ENCODE measurements at places on chromosomes 2 and 18. TPM values are rescaled to one million over a fixed set of nuclear protein-coding genes. Genes with fewer than 3 reads are reported as not detected.

The RFTN2 gene
- total RNA-seq, result not detected

DNA sequence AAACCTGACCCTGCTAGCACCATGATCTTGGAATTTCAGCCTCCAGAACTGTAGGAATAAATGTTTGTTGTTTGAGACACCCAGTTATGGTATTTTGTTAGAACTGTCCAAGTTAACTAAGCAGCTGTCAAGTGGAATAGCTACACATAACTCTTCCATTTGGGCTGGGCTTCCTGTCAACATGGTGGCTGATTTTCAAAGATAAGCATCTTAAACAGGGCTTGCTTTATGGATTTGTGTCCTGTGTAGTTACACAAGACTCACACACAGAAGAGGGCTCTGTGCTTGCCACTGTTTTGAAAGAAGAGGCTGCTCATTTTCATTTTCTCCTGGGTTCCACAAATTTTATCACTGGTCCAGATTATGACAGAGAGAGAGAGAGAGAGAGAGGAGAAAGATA lies 35.7 kb downstream of the GCG start:
- H3K4me1 ChIP-seq, result peaks cover 3% of the 10 kb centered on the region
- peaks cover 4% of the 10 kb centered on the region for H3K36me3 ChIP-seq
- H3K27ac ChIP-seq, result no peak overlapping the region
- H3K27me3 ChIP-seq, result no peaks in the 10 kb centered on the region
- DNase-seq, result no peak
- H3K4me3 ChIP-seq, result no peak overlapping the region

DNA sequence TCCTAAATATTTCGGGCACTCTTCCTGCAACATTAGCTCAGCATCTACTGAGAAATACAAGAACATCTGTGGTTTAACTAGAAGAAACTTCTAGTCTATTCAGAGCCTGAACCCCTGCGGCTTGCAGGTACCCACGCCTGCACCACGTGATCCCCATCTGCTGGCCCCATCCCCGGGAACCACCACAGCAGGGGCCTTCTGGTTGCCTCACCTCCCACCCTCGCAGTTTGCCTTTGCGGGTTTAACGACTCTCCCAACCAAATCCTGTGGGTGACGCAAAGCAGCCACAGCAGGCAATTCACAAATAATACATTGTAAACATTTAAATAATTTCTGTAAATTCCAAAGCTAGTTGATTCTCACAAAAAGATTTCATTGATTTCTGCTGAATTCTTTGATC lies 90.2 kb upstream of the TMEM18 start:
- no peak overlapping the region for H3K4me3 ChIP-seq
- peak; percentile 26 for DNase-seq
- H3K27ac ChIP-seq, result no peak overlapping the region
- no peaks in the 10 kb centered on the region for H3K36me3 ChIP-seq
- peaks cover 19% of the 10 kb centered on the region for H3K4me1 ChIP-seq

DNA sequence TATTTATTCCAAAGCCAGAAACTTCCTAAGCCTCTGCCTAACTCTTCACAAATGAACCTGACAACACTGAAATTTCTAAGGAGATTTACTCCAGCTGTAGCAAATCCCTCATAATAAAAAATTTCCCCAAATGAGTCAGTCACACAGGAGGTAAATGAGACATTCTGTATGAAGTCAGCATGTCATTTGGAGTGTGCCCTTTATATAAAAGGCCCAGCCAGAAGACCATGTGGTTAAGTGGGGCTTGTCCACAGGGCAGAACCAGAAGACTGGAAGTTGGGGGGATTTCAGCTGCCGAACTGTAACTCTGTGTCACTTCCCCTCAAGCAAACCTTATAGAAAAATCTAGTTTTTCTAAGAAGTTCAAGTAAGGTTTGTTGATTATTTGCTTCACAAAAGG lies 30.2 kb downstream of the NRP2 start:
- H3K36me3 ChIP-seq, result no peaks in the 10 kb centered on the region
- H3K4me3 ChIP-seq, result no peak overlapping the region
- peaks cover 6% of the 10 kb centered on the region for H3K4me1 ChIP-seq
- H3K27me3 ChIP-seq, result peaks cover 1% of the 10 kb centered on the region
- no peak for DNase-seq

- H3K4me1 ChIP-seq, result peaks cover 34% of the 10 kb centered on the region
- no peak for DNase-seq
- no peak overlapping the region for H3K4me3 ChIP-seq
- H3K36me3 ChIP-seq, result peaks cover 10% of the 10 kb centered on the region
- H3K27me3 ChIP-seq, result no peaks in the 10 kb centered on the region
Observed at GRCh38 chr2:134324947-134325346, 71.1 kb downstream of the MGAT5 start.
